Progenitor cell of endocrine pancreas (in vitro differentiated cells): ENCODE measurements at places on chromosomes 3 and 15.

DNA sequence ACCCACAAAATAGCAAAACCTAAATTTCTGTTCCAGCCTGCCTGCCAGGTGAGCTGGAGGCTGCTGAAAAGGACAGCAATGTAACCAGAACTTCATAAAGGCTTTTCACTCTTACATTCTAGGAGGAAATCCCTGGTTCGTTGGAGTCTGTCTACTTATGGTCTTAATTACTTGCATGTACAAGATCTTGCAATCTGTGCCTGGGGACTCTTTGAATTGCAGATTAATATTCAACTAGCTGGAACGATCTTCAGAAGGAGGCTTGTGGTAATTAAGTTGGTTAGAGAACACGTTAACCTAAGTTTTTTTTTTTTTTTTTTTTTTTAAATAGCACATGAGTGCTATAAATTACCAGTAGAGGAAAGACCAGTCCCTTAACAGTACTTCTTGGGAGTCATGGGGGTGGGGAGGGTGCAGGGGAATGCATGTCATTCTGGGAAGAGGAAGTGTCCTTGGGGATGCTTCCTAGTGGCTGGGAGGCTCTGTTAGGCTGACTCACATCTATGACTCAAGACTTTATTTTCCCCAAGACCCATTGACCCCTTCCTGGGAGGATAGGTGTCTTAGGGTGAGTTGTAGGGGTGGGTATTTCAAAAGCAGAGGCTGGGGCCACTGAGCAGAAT is 139.8 kb downstream of the RAB11A start:
- DNase-seq: no peak

DNA sequence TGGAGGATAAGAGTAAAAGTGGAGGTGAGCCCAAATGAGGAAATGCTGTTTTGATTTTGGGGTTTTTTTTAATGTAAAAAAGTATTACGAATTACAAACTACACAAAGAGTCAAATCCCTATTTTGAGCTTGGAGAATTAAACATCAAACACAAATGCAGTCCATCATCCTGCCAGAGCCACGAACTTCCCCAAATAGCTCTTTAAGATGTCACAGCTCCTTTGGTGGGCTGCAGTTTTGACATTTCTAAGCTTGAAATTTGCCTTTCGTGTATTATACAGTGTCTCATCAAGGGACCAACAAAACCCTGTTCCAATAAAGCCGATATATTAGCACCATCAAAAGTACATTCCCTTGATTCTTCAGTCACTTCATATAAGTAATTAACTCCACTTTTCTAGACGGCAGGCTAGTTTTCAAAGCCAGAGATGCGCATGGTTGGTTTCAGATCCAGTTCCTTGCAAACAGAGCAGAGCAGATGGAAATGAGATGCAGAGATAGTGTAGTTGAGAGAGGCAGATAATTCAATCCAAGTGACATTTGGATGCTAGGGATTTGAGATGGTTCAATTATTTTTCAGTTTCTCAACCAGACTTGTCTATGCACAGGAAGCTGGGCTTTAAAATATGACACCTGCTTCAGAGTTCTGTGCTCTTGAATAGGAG is 580.9 kb downstream of the EDEM1 start:
- DNase-seq: no peak

DNA sequence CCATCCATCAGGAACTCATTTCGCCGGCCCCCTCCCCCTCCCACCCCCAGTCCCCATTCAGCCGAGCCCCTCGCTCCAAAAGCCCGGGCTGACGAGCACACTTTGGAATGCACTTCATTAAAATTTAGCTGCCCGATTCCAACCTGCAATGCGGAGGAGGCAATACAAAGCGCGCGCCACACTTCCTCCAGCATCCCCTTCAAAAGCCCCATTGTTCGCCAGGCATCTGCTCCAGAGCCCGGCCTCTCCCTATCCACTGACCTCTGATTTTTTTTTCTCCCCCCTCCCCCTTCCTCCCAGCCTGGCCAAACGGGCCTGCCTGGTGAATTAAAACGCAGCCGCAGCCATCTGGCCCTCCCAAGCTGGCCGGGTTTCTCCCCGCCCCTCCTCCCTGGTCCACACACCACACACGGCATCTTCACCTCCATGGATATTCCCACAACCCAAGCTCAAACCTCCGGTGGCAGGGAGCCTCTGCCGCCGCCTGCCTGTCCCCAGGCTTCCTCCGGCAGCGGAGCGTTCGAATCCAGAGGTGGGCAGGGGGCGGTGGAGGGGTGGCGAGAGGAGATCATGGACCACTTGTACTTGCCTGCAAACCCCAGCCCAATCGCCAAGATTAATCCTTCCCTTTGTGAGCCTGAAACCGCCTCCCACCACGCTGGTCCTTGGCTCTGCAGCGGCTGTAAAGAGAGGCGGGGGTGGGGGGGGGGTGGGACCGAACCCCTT is 441.3 kb downstream of the MAGI1 start:
- peak; percentile 54 for DNase-seq

- DNase-seq: no peak
Measured at GRCh38 chr15:72911626-72912025, 128.1 kb upstream of the ADPGK start.
